HFF-Myc (cell line): ENCODE measurements at places on chromosomes 4 and X.

- no peak for DNase-seq
Observed at GRCh38 chrX:42117318-42117717, 194.0 kb upstream of the CASK start.

GRCh38 chr4:138404251-138404650 lies 162.1 kb upstream of the SLC7A11 start:
- no peak for DNase-seq

DNA sequence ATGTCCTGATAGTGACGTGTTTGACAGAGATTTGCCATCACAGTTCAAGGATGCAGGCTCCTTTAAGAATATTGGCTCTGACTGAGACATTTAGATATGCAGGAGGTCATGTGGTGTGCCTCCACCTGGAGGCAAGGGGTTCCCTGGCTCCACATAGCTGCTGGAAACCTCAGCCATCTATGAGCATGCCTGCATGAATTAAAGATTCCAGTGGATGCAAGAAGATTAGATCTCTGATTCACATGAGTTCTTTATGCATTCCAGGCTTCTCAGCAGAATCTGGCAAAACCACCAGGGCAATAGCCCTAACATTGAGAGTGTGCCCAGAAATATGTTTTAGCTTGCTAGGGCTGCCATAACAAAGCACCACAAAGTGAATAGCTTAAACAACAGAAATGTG lies 298.5 kb upstream of the AADAT start:
- DNase-seq, result no peak

DNA sequence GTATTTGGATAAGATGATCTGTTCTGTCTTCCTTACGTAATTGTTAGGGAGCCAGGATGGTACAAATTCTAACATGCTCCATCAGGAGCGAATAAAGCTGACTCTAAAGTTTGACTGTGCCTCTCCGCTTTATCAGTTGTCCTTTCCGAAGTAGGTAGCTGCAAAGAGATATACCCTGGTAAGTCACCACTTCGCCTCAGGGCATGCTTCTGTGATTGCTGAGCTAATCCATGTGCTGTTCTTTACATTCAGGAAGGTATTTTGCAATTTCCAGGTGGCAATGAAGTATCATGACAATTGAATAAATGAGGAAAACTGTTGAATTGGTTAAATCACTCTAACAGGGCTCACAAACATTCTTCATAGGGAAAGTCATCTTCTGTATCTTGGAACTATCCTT lies 38.9 kb downstream of the KIT start:
- DNase-seq, result no peak

DNA sequence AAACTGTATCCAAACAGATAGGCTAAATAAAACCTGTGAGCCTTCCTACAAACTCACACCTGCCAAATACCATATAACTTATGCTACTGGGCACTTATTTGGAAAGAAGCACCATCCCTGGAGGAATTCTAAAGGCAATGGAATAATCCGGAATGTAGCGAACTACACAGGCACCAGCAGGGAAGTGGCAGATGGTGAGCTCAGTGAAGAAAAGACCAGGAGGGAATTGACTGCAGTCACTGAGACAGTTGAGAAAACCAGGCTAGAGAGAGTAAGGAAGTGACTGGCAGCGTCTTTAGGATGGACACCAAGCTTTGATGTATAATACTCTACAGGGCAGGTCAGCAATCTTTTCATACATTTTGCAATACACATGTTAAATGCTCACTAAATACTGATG lies 16.3 kb downstream of the NDNF start:
- no peak for DNase-seq

DNA sequence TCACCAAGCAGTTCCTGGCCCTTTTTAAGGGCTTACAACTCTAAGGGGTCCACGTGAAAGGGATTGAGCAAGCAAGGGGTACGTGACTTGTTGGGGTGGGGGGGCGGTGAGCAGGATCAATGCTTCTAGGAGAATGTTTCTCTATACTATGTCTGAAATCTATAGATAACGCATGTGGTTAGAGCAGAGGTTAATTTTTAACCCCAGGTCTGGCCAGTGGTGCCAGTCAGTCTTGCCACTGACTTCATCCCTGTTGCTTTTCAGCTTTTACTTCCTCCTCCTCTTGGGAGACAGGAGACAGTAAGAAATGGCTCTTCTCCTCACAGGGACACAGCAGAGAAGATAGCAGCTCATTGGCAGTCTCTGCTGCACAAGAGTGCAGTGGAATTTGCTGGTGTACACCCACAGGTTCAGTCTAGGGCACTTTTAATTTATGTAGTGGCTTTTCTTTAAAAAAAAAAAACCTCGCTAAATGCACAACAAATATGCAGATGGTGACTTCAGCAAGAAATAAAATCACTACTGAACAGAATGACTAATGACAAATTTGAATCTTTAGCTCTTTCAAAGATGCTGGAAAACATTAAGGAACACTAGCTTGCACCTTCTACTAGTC lies 190.5 kb downstream of the CCNG2 start:
- no peak for DNase-seq

DNA sequence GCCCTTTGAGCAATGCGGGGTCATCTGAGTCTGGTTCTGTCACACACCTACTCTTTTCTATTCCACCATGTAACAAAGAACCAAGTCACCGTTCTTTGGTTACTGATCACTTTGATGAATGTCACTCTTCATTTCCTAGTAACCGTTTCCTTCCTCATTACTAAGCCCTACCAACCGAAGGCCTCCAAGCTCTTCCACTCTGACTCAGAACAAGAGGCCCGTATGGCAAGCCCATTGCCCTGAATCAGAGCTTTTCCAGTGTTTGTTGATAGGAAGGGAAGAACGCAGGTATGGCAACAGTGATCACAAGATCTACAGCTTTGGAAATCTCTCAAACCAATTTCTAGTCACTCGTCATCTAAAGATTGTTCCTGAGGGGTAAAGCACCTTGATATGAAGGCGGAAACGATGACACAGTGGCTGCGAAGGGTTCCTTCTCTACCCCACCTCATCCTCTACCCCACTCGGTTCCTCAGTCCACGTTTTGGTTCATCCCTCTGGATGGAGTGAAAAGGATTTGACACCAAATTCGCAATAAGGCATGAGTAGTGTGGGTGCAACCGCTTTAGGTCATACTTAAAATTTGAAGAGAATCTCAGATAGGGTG lies 28.0 kb upstream of the CD40LG start:
- no peak for DNase-seq

DNA sequence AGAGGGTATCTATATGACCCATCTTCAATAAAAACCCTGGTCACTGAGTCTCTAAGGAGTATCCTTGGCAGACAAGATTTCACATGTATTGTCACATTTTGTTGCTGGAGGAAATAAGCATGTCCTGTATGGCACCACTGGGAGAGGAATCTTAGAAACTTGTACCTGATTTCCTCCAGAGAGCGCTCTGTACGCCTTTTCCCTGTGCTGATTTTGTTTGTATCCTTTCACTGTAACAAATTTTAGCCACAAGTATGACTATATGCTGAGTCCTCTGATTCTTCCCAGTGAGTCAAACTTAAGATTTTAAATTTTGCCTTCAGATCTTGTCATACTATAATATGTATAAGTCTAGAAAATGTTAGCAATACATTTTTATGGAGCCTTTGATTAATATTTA lies 102.8 kb downstream of the ITIH6 start:
- DNase-seq, result no peak

GRCh38 chr4:39514888-39515401 lies 12.3 kb downstream of the UGDH start:
- no peak for DNase-seq

DNA sequence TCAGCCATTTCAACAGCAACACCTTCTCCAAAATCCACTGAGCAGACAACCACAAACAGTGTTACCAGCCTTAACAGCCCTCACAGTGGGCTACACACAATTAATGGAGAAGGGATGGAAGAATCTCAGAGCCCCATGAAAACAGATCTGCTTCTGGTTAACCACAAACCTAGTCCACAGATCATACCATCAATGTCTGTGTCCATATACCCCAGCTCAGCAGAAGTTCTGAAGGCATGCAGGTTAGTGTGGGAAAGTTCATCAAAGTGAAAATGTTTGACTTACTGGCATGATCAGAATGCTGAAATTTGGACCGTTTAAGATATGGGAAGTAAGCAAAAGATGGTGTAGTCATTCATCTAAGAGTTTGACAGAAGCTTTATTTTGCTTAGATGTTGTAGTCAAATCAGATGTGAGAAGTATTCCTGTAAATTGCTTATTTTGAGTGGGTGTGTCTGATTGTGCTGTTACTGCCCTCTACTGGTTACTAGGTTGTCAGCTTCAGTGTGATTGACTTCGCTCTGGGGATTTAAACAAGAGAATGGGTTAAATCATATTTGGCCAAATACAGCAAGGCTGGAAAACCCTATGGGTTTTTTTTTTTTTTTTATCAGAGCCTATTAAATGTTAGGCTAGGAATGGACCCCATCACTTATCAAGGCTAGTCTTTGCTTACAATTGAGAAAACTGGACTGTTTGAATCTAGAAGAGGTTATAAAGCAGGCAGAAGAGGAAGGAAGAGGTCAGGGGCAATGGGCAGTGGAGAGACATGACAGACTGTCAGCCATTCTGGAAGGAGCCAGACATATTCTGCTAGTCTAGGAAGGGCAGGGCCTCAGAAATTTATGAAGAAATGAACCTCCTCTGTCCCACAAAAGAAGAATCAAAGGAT lies 130.3 kb downstream of the DIPK2B start:
- DNase-seq, result peak; percentile 14

GRCh38 chrX:153623310-153624029 lies 23.5 kb upstream of the DUSP9 start:
- DNase-seq, result no peak

GRCh38 chr4:52714597-52715254 lies 36.5 kb downstream of the ERVMER34-1 start:
- no peak for DNase-seq

DNA sequence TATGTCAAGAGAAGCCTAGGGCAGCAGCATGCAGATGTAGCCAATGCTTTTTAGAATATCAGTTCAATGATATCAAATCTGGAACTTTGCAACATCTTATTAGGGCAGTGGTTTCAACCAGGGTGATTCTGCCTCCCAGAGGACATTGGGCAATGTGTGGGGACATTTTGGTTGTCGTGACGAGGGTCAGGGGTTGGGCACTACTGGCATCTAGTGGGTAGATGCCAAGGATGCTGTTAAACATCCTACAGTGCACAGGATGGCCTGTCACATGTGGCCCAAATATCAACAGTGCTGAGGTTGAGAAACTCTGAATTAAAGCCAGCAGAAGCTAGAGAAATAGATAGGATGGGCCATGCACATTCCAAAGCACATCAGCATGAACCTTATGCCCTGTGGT lies 152.3 kb downstream of the AMELX start:
- DNase-seq, result no peak
